Stimulated activated CD8-positive, alpha-beta memory T cell treated with anti-CD3 and anti-CD28 coated beads, Interleukin-7, amount 100 ng/mL, for 24 hours (primary cell): ENCODE measurements at places on chromosomes 11 and 22.

DNA sequence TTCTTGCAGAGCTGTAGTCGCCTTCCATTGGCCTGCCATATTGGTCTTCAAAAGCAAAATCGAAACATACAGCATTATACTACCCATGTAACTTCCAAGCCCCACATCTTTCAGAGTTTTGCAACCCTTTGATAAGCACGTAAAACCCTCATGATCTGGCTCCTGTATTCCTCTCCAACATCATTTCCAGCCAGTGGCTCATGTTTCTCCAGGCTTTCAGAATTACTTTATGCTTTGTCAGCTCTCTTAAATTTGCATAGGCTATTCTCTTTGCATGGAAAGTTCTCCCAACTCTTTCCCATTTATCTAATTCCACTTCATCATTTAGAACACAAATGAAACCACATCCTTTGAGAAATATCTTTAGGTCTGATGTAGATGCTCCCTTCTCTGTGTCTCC lies 67.8 kb upstream of the DDI1 start:
- DNase-seq: no peak

DNA sequence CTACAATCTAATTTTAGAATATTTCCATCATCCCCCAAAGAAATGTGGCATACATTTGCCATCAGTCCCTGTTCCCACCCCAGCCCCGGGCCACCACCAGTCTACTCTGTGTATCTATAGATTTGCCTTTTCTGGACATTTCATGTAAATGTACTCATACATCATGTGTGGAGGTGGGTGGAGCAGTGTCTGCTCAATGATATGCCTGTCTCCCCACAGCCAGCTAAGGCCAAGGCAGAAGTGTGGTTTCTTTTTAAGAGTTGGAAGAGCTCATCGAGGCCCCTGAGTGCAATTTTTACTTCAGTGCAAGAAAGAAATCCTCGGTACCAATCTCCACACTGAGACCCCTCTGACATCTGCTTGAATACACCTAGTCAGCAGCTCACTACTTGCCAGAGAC lies 80.5 kb downstream of the TP53I11 start:
- no peak for DNase-seq

DNA sequence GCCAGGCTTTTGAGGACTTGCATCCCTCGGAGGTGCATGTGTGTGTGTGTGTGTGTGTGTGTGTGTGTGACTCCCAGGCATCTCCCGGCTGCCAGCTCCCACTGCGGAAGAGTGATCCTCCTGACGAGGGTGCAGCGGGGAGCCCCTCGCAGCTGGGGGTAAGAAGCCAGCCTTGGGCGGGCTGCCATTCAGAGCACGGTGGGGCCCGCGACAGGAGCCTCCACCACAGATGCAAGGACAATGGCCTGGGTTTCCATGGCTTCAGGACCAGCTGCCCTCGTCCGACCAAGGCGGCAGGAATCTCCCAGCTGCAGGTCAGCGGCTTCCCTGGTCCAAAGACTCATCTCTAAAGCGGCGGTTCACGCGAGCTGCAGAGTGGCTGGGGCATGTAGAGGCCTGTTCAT lies 908.5 kb downstream of the BRD1 start:
- no peak for DNase-seq

DNA sequence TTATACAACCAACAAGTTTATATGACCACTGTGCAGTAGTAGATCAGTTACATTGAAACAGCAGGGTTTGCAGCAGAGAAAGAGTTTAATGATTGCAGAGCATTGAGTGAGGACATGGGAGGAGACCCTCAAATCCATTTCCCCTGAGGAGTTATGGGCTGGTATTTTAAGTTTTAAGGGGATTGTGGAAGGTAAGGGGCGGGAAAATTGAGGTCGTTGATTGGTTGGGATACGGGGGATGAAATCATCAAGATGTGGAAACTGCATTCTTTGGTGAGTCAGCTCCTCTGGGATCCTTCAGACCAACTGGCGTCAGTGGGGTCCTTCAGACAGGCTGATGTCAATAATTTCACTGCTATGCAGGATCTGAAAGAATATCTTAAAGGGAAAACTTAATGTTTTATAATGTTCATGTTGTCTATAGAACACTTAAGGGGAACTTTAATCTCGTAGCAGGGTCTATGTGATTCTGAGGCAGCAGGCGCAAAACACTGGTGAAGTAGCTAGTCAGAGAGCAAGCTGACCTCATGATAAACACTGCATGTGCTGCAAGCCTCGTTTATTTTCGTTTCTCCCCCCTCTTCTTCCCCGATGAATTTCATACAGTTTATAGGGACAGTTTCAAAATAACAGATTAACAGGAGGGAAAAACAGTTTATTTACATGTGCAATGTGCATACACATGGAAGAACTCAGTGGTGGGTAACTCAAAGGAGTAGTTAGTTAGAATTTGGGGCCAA lies 17.4 kb upstream of the BACE1-AS start:
- DNase-seq: no peak

- DNase-seq: no peak
Measured at GRCh38 chr11:110892741-110893285, 180.6 kb upstream of the ARHGAP20 start.
